Activated T-helper 17 cell treated with anti-CD3 and anti-CD28 coated beads, Interleukin-2, amount 50 U/mL, for 72 hours (primary cell): ENCODE measurements at places on chromosomes 6 and 20. TPM values are rescaled to one million over a fixed set of nuclear protein-coding genes. Genes with fewer than 3 reads are reported as not detected.
A peak's percentile ranks its signal among the peaks of the same experiment; 100 is the strongest.

- H3K36me3 ChIP-seq = no peaks in the 10 kb centered on the region
- H3K27ac ChIP-seq = no peak within 1 kb of the TSS
- H3K27me3 ChIP-seq = no peaks in the 10 kb centered on the region
These were observed at the start of gene CALHM5 for GRCh38 chr6:116511424-116512110. TSS of gene CALHM5 (plus strand) at chr6:116511639. CDS start at chr6:116511697, 58 bp downstream.

Gene MRPL2
- total RNA-seq = 67.3 TPM

- no peaks in the 10 kb centered on the region for H3K36me3 ChIP-seq
These were observed 502.9 kb downstream of the HAO1 start for GRCh38 chr20:7437311-7437710.

GRCh38 chr6:3825331-3825831 is 23.8 kb upstream of the FAM50B start:
- H3K36me3 ChIP-seq = no peaks in the 10 kb centered on the region
- no peak overlapping the region for H3K27ac ChIP-seq
- no peak overlapping the region for H3K4me3 ChIP-seq
- ATAC-seq = no peak

DNA sequence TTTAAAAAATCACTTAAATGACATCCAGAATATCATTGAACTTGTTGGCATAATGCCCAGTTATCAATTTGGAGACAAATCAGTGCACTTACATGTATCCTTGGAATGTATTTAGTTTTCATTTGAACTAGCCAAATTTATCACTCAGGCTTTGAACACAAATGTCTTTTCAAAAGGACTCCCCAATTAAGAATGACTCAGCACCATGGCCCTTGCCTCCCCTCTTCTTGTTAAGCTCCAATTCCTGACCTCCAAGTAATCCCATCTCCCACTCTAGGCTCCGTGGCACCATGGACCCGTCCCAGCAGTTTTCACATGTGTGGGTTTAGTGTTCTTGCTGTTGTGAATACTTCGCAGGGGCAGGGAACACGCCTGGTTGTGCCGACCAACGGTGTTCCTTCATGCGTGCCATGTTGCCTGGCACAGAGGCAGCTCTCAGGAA is 2.7 kb downstream of the AKAP12 start:
- H3K4me3 ChIP-seq = peak overlapping the region; percentile 52
- H3K4me1 ChIP-seq = no peaks in the 10 kb centered on the region
- peaks cover 47% of the 10 kb centered on the region for H3K27me3 ChIP-seq
- H3K27ac ChIP-seq = no peak overlapping the region
- H3K36me3 ChIP-seq = no peaks in the 10 kb centered on the region

Gene LY6G6D
- not detected for total RNA-seq

DNA sequence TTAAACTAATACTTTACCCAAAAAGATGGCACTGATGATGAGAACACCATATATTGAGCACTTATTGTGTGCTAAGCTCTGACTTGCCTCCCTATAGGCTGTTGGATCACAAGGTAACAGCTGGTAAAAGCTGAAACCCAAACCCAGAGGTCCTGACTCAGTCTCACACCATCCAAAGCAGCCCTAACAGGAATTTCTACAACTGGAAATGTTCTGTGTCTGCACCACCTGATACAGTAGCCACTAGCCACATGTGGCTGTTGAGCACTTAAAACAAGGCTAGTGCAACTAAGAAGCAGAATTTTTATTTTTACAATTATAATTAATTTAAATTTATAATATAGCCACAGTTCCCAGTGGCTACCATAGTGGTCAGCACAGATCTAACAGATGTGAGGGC is 15.6 kb upstream of the MATN4 start:
- peaks cover 15% of the 10 kb centered on the region for H3K4me1 ChIP-seq
- no peak overlapping the region for H3K27ac ChIP-seq
- ATAC-seq = no peak
- no peaks in the 10 kb centered on the region for H3K27me3 ChIP-seq

- H3K4me1 ChIP-seq = no peaks in the 10 kb centered on the region
- ATAC-seq = no peak
- no peaks in the 10 kb centered on the region for H3K27me3 ChIP-seq
- H3K27ac ChIP-seq = no peak overlapping the region
- H3K36me3 ChIP-seq = no peaks in the 10 kb centered on the region
These were observed 144.4 kb upstream of the MAN1A1 start for GRCh38 chr6:119493980-119494379.

Gene FILIP1
- not detected for total RNA-seq

Gene NKAPL
- 0.21 TPM for total RNA-seq

Gene PACSIN1
- 0.09 TPM for total RNA-seq

GRCh38 chr6:149264629-149265028 is 52.9 kb upstream of the TAB2 start:
- H3K4me1 ChIP-seq = peaks cover 21% of the 10 kb centered on the region
- peak overlapping the region; percentile 59 for H3K27ac ChIP-seq
- no peaks in the 10 kb centered on the region for H3K36me3 ChIP-seq

- ATAC-seq = peak; percentile 40
- peak overlapping the region; percentile 77 for H3K4me3 ChIP-seq
- H3K36me3 ChIP-seq = peaks cover 8% of the 10 kb centered on the region
- H3K4me1 ChIP-seq = peaks cover 6% of the 10 kb centered on the region
These were observed 17.3 kb upstream of the ID1 start for GRCh38 chr20:31587545-31588389.

DNA sequence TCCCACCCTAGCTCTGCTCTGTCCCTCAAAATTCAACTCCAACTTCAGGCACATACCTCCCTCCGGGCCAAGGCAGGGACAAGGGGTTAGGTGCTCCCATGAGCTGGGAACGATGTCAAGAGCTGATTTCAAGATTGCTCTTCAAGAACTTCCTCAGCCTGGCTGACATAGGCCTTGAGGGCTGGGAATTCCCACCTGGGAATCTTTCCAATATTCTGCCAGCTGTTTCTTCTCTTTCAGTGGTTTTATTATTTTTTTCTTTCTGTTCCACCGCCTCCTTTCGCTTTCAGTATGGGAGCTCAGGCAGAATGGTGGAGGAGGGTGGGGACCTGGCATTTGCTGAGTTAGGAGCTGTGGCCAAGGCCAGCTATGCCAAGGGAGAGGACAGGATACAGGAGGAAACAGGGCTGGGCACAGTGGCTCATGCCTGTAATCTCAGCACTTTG is 33.7 kb downstream of the SRSF3 start:
- no peaks in the 10 kb centered on the region for H3K36me3 ChIP-seq
- no peak overlapping the region for H3K4me3 ChIP-seq
- no peaks in the 10 kb centered on the region for H3K27me3 ChIP-seq
- no peak for ATAC-seq

DNA sequence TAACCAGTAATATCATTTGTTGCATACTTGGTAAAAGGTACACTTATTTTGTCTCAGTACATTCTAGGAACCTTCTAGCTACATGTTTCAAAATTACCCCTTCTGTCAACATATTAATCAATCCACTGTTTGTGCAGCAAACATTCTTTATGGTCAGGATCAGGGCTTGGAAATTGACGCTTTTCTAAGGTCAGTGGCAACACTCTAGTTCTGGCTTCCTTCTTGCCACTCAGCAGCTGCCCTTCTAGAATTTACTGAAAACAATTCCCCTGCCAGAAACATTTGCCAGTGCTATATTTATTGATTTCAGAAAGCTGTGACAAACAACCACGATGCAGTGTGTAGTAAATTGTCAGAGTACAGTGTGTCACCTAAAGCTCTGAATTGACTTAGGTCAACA is 84.7 kb upstream of the FBXL4 start:
- H3K27ac ChIP-seq = no peak overlapping the region

- no peak for ATAC-seq
- H3K4me1 ChIP-seq = no peaks in the 10 kb centered on the region
- no peaks in the 10 kb centered on the region for H3K36me3 ChIP-seq
- peaks cover 33% of the 10 kb centered on the region for H3K27me3 ChIP-seq
- H3K27ac ChIP-seq = no peak overlapping the region
These were observed 915 bp downstream of the CLVS2 start for GRCh38 chr6:122996794-122997505.

DNA sequence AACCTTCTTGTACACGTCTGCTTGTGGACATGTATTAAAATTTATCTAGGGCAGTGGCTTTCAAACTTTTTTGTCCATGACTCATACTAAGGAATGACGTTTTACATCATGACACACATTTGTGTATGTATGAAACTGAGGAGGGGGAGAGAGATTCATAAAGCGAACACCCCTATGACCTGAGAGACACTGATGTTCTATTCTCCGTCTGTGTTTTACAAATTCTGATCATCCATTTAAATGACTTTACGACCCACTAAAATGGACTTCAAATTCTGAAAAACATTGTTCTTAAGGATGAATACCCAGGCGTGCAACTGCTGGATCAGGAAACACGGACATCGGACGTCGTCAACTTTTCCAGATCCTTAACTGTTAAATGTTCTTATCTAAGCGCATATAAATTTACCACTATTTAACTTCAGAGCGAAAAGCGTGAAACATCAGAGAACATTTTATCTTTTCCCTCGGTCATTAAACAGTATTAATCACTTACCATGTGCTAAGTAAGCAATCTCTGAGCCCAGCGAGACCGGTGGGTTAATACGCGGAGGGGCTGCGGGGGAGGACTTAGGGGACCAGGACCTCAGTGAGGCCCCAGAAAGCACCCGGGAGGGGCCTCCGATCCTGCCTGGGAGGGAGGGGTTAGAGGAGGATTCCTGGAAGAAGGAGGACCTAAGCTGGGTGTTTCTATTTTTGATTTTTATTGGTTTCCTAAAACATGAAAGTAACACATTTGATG is 1.2 kb downstream of the PLAGL1 start:
- H3K27ac ChIP-seq = peak overlapping the region; percentile 82
- H3K36me3 ChIP-seq = no peaks in the 10 kb centered on the region
- H3K4me1 ChIP-seq = peaks cover 5% of the 10 kb centered on the region
- peak overlapping the region; percentile 76 for H3K4me3 ChIP-seq

Gene OR2H1
- not detected for total RNA-seq

DNA sequence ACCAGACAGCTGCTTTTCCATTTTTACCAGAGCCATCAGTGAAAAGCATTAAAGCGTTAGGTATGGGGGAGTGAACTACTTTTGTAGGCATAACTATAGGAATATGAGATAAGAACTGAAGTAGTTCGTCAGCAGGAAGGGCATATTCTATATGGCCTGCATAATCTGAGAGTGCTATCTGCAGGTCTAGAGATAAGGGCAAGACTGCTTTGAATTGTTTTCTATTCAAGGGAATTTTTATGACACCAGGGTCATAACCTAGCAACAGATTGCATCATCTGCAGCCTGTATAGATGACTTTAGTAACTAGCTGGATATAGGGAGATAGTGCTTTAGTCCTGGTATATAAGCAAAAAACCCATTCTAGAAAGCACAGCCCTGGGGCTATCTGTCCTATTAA is 437.3 kb upstream of the HTR1E start:
- H3K4me1 ChIP-seq = no peaks in the 10 kb centered on the region
- no peaks in the 10 kb centered on the region for H3K27me3 ChIP-seq
- H3K27ac ChIP-seq = no peak overlapping the region

Gene BLCAP
- total RNA-seq = 21.6 TPM

Gene HINT3
- 8.2 TPM for total RNA-seq

DNA sequence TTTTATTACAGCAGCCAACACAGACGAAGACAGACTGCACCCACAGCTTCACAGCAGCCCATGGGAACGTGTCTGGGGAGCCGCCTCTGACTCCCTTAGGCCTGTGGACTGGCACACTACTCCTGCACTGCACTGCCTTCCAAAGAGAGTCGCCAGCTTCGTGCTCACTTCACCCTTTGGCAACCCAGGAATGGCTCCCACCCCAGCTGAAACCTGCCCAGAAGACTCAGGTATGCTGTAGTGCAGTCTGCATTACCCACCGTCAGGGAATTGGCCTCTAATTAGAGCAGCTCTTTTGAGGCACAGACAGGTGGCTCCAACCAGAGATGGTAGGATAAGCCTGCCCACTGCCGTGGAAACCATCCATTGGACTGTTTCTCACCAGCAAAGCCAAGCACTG is 39.9 kb upstream of the FRMD1 start:
- no peak overlapping the region for H3K4me3 ChIP-seq
- no peaks in the 10 kb centered on the region for H3K36me3 ChIP-seq
- ATAC-seq = no peak
- H3K27ac ChIP-seq = no peak overlapping the region

DNA sequence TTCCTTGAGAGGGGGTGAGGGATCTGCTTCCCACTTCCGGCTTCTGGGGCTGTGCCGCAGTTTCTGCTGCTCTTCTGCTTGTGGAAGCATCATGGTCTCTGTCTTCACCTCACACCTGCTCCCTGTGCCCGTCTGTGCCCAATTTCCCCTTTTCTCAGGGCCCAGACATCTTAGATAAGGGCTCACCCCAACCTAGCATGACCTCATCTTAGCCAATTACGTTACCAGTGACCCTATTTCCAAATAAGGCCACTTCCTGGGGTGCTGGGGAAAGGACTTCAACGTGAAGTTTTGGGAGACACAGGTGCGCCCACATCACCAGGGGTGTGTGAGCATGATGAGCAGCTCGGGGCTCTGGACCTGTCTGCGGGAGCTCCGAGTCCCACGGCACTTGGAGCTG is 20.7 kb upstream of the RBBP8NL start:
- peaks cover 9% of the 10 kb centered on the region for H3K27me3 ChIP-seq
- no peak for ATAC-seq
- H3K4me3 ChIP-seq = no peak overlapping the region
- no peaks in the 10 kb centered on the region for H3K36me3 ChIP-seq

GRCh38 chr20:7696311-7696710 is 243.9 kb downstream of the HAO1 start:
- no peak overlapping the region for H3K4me3 ChIP-seq
- H3K27ac ChIP-seq = no peak overlapping the region
- no peaks in the 10 kb centered on the region for H3K27me3 ChIP-seq

GRCh38 chr6:57198926-57199636 is 23.0 kb downstream of the RAB23 start:
- H3K27ac ChIP-seq = no peak overlapping the region
- no peak for ATAC-seq
- H3K4me1 ChIP-seq = no peaks in the 10 kb centered on the region
- H3K27me3 ChIP-seq = no peaks in the 10 kb centered on the region
- H3K4me3 ChIP-seq = no peak overlapping the region

GRCh38 chr6:106975738-106976064 is 1.2 kb upstream of the CD24 start:
- no peak overlapping the region for H3K27ac ChIP-seq
- no peak for ATAC-seq
- peak overlapping the region; percentile 49 for H3K4me3 ChIP-seq

DNA sequence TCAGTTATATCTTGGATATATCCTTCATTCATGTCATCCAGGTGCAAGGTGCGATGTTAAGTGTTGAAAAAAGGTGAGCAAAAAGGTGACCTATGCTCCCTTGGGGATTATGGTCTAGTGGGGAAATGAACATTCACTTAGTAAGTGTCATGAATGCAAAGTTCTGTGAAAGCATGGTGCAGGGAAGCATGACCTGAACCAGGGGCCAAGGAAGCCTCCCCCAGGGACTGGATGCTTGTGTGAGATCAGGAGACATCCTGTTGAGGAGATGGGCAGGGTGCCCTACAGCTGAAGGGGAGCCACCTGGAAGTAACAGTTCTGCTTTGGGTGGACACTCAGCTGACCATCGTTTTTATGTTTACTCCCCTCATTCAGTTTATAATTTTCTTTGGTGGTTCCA is 179.5 kb downstream of the SYNDIG1 start:
- no peak overlapping the region for H3K4me3 ChIP-seq
- no peaks in the 10 kb centered on the region for H3K4me1 ChIP-seq
- H3K27ac ChIP-seq = no peak overlapping the region
- H3K36me3 ChIP-seq = no peaks in the 10 kb centered on the region
- ATAC-seq = no peak
